ENCODE measurements at places on chromosomes 11 and 22.

DNA sequence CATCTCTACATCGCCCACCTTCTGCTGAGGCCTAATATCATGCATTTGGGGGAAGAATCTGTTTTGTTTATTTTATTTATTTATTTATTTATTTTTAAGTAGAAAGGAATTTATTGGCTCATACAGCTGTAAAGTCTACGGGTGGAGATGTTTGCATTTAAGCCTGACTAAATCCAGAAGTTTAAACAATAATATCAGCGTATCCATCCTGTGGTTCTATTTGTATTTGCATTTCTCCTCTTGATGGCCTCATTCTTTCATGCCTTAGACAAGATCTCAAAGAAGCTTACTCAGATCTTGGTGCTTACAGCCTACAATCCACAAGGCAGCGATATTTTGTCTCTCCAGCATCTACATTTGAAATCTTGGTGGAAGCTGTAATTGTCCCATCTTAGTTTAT is 67.1 kb upstream of the CARD18 start:
- DNase-seq: no peak

DNA sequence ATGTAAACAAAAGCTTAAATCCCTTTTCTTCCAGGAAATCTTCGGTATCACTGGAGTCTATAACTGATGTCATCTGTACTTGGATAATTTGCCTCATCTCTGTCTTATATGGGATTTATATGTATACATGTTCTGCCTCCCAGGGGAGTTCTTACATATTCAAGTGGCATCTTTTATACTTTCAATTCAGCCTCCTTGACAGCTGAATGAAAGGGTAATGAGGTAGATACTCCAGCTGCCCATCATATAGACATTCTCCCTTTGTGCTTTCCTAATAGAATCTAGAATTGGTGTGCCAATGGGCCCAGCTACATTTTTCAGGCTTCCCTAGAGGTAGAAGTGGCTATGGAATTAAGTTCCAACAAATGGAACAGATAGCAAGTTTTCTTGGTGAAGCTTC is 223.8 kb downstream of the LRRC4C start:
- DNase-seq: no peak

DNA sequence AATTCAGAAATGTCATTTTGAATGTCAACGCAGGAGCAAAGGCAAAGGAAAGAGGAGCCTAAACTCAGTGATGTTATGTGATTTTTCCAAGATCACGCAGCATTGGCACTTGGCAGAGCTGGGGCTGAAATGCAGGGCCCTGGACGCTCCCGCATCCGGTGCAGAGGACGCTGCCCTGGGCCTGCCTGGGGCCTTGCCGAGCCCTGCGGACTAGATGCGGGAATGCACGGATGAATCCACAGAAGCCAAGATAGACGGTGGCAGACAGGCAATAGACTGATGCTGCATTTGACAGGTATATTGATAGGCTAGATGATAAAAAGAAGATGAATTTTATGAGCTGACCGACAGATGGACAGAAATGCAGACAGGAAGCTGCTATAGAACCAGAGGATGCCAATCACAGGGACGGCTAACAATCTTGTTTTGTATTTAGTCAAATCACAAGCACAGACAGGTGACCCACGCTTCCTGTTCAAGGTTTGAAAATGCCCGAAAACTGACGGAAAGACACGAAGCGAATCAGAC is 696 bp upstream of the MARK2 start:
- DNase-seq: no peak

DNA sequence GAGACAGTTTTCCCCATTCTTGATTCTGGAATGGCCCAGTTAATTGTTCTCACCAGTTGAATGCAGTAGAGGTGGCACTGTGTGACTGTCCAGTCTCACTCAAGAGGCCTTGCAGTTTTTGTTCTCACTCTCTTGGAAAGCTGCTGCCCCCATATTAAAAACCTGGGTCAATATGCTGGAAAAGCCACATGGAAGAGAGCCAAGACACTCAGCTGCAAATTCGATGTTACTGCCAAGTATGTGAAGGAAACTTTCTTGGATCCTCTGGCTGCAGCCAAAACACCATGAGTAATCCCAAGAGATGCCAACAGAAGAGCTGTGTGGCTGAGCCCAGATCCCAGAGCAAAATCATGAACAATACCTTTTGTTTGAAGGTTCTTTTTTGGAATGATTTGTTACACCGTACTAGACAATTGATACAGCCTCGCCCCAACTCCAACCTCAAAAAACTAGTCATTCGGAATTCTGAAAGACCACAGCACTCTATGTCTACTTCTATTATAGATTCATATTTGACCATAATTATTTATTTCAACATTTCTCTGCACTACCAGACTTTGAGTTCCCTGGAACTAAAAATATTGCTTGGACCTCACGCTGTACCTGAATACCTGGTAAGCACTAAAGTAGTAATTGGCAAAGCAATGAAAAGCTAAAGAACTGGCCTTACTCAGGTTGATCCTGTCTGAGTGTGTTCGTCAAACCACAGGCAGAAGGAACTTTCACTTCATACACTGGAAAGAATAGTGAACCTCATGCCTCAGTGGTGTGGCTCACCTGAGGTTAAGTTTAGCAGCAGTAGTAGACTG is 378.8 kb downstream of the ETS1 start:
- DNase-seq: no peak

- no peak for DNase-seq
Measured at GRCh38 chr11:73047773-73048371, 94.2 kb downstream of the FCHSD2 start.

DNA sequence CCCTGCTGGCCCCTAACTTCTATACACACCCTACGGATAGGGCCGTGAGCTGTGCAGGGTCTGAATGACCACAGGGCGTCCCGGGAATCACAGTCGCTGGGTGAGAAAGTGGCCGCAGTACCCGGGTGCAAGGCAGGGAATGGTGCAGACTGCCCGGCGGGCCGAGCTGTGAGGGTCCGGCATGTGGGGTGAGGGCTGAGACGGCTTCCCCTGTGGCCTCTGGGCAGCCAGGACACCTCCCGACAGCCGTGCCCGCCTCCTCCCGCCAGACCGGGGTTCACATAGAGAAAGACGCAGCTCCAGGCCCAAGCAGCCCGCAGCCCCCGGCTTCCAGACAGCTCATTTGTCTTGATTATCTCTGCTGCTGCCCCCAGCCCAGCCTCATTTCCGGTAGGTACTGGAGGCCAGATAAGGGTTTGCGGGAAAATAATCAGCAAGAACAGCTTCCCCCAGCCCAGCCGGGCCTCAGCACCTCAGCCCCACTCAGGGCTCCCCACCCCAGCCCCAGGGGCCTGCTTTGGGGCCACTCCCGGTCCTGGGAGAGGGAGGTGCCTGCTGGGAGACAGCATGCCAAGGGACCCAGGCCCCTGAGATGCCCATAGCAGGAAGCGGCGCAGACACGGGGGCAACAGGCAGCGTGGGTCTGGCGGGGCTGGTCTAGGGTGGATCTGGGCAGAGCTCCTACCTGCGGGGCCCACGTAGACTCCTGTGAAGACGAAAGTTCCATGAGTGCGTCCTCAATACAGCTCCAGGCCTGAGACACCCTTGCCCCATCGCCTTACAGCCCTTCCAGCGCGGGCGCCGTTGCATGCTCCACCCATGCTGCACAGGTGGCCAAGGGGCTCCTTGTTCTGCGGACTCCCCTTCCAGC is 123.1 kb downstream of the BRD1 start:
- DNase-seq: no peak
